Activated naive CD4-positive, alpha-beta T cell treated with anti-CD3 and anti-CD28 coated beads for 36 hours (primary cell): ENCODE measurements at places on chromosomes 7 and 10. TPM values are rescaled to one million over a fixed set of nuclear protein-coding genes. Genes with fewer than 3 reads are reported as not detected.

GRCh38 chr7:1246871-1247526 lies 14.3 kb downstream of the UNCX start:
- peaks cover 13% of the 10 kb centered on the region for H3K4me1 ChIP-seq
- H3K27ac ChIP-seq, result no peak overlapping the region
- H3K36me3 ChIP-seq, result no peaks in the 10 kb centered on the region

DNA sequence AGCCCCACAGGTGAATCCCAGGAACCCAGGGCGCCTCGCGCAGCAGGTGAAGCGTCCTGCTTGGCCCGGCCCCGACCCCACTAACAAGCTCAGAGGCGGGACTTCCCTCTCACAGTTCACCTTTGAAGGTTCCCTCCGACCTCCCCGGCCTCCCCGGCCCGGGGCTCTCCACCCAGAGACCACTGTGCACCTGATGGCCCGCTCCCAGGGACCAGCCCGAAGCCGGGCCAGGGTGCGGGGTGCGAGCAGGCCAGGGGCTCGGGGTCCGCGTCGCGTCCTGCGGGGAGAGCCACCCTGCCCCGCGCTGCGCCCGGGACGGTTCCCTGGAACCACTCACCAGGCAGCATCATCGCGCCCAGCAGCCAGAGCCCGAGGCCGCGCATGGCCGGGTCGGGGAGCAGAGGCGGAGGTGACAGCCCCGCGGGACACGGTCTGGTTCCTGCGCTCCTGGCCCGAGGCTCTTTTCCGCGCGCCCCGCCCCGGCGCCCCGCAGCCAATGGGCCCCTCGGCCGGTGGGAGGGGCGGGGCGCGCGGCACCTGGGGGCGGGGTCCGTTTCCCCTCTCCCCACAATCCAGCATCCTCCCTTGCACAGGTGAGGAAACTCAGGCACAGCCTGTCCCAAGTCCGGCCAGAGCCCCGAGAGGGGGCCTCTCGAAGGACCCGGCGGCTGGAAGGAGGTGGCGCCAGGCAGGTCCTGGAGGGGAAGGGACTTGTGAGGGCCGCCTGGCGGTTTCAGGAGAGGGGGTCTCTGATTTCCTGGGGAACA lies at the start of gene ADAM8:
Gene ADAM8, minus strand, starts transcription at position 434 of the 767 bp plus-strand sequence. Its CDS starts 51 bp downstream, at position 383.
- H3K36me3 ChIP-seq, result peaks cover 11% of the 10 kb centered on the region
- peak within 1 kb of the TSS; percentile 86 for H3K4me3 ChIP-seq
- H3K27me3 ChIP-seq, result no peaks in the 10 kb centered on the region
- H3K27ac ChIP-seq, result peak within 1 kb of the TSS; percentile 91
- peaks cover 23% of the 10 kb centered on the region for H3K4me1 ChIP-seq

GRCh38 chr10:37619336-37619735 lies 238.1 kb downstream of the ZNF248 start:
- H3K27ac ChIP-seq, result no peak overlapping the region
- no peak overlapping the region for H3K4me3 ChIP-seq
- DNase-seq, result no peak
- no peaks in the 10 kb centered on the region for H3K36me3 ChIP-seq

GRCh38 chr10:74432841-74433594 lies 282.0 kb downstream of the ADK start:
- no peak overlapping the region for H3K27ac ChIP-seq
- H3K27me3 ChIP-seq, result no peaks in the 10 kb centered on the region

DNA sequence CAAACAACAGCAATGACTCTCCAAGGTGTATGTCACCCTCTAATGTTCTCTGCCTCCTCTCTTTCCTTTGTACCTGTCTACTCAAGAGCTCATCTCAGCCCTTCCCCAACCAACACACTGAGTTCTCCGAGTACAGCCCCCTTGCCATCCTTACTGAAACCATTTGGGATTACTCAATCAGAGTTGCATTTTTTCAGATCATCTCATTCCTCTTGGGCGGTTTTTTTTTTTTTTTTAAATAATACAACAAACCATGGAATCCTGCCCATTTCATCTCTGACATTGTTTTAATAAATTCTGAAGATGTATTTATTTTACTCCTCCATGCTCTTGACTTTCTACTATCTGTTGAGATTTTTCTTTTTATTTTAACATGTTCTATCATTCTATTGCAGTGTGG lies 4.2 kb upstream of the CREB3L2 start:
- no peaks in the 10 kb centered on the region for H3K36me3 ChIP-seq
- H3K4me1 ChIP-seq, result peaks cover 6% of the 10 kb centered on the region
- no peak for DNase-seq
- no peak overlapping the region for H3K4me3 ChIP-seq
- H3K27ac ChIP-seq, result no peak overlapping the region
- no peaks in the 10 kb centered on the region for H3K27me3 ChIP-seq

GRCh38 chr10:124696446-124697392 lies 47.5 kb downstream of the FAM53B start:
- no peaks in the 10 kb centered on the region for H3K27me3 ChIP-seq
- peaks cover 15% of the 10 kb centered on the region for H3K36me3 ChIP-seq
- H3K4me1 ChIP-seq, result peaks cover 76% of the 10 kb centered on the region
- DNase-seq, result peak; percentile 37

DNA sequence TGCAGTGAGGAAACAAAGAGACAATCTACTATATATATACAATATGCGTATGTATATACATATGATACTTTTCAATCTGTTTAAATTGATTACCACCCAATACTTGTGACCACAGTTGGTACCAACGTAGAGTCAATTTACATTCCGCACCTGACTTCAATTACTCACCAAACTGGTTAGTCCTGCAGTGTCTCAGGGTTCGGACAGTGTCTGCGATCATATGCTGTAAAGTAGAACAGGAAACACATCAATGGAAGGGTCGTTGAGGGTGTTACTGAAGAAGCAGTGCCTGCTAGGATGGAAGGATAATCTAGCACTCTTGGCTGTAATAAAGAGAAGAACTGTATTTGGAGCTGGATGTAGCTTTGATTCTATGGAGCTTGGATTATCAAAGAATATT lies 179.7 kb upstream of the CDCA7L start:
- no peak for DNase-seq
- H3K36me3 ChIP-seq, result no peaks in the 10 kb centered on the region
- peaks cover 5% of the 10 kb centered on the region for H3K27me3 ChIP-seq
- no peak overlapping the region for H3K27ac ChIP-seq
- H3K4me3 ChIP-seq, result no peak overlapping the region

DNA sequence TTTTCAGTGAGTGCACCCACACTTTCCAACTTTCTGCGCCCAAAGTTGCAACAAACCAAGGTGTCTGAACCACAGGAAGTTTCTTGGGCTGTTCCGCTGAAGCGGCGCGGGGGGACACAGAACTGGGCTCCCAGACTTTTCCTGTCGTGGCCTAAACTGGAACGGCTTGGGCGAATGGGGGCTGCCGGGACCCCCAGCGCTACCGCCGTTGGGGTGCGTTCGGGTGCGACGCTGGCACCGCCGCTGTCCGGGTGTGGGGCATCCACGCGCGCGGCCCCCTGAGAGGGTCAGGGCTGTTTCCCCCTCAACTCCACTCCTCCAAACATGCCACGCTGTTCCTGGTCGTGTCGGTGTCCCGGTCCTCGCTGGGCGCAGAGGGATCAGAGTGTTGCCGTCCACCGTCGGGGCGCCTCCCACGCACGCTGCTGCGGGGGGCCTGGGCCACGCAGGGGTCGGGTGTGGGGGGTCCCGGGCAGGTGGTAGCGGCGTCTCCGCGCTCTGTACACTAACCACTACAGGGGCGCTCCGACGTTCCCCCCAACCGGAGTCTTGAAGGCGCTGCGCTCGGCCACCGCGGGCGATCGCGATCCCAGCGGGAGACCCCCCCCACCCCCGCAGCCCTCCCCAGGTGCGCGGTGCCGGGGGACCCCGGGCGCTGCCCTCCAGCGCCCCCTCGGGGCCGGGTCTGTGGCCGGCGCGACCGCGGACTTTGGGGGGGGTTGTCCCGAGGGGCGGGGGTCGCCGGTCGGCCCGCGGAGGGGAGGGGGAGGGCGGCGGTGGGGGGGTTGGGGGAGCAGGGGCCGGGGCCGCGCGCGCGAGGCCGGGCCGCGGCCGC lies 2.2 kb upstream of the CUX1 start:
- H3K4me1 ChIP-seq, result peaks cover 16% of the 10 kb centered on the region
- H3K27ac ChIP-seq, result peak overlapping the region; percentile 73
- peak overlapping the region; percentile 76 for H3K4me3 ChIP-seq
- DNase-seq, result peak; percentile 57
- H3K27me3 ChIP-seq, result no peaks in the 10 kb centered on the region
- H3K36me3 ChIP-seq, result no peaks in the 10 kb centered on the region

GRCh38 chr7:124762611-124763143 lies 2.9 kb downstream of the GPR37 start:
- H3K27ac ChIP-seq, result no peak overlapping the region

- H3K4me1 ChIP-seq, result no peaks in the 10 kb centered on the region
- peaks cover 22% of the 10 kb centered on the region for H3K36me3 ChIP-seq
- H3K4me3 ChIP-seq, result no peak overlapping the region
Observed at GRCh38 chr7:111429781-111430180, 132.5 kb downstream of the IMMP2L start.

DNA sequence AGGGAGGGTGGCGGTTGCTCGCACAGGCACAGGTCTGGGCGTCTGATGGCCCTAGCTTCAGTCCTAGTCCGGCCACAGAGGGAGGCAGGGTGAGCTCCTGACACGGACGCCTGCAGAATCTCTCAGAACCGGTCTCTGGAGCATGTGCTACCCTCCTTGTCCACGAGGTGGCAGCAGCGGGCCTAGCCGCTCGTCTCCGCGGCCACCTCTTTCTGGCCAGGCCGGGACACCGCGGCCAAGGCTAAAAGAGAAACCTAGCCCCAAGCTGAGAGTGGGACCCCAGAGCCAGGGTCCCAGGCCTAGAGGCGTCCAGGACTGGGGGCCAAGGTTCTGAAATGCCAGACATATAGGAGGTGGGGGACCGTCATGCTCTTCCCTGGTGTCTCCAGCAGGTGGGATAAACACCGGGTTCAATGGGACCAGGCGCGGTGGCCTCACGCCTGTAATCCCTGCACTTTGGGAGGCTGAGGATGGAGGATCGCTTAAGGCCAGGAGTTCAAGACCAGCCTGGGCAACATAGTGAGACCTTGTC lies 3.2 kb upstream of the LAT2 start:
- peak; percentile 84 for DNase-seq
- no peaks in the 10 kb centered on the region for H3K36me3 ChIP-seq
- peaks cover 19% of the 10 kb centered on the region for H3K4me1 ChIP-seq
- H3K4me3 ChIP-seq, result no peak overlapping the region

GRCh38 chr7:105319578-105319977 lies 69.1 kb downstream of the SRPK2 start:
- peaks cover 45% of the 10 kb centered on the region for H3K4me1 ChIP-seq
- H3K36me3 ChIP-seq, result peaks cover 10% of the 10 kb centered on the region
- DNase-seq, result no peak
- peak overlapping the region; percentile 9 for H3K4me3 ChIP-seq
- H3K27me3 ChIP-seq, result no peaks in the 10 kb centered on the region

DNA sequence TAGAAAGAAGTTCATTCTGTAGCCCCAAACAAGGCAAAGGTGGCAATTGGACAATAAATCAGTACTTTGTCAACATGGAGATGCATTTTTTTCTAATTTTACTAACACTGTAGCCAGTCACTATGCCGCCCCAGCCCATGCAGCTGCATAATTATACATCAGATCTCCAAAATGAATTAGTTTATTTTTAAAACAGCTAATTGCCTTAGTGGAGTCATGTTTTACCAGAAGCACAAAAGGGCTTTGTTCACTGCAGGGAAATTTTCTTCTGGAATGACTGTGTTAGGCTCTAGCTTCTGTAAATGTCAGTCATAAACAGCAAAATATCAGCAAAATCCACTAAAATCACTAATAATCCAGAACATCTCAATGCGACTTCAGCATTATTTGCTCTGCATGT lies 20.1 kb upstream of the HDAC9 start:
- H3K27ac ChIP-seq, result no peak overlapping the region
- no peak for DNase-seq
- no peaks in the 10 kb centered on the region for H3K36me3 ChIP-seq
- H3K27me3 ChIP-seq, result no peaks in the 10 kb centered on the region
- H3K4me3 ChIP-seq, result no peak overlapping the region
- no peaks in the 10 kb centered on the region for H3K4me1 ChIP-seq

DNA sequence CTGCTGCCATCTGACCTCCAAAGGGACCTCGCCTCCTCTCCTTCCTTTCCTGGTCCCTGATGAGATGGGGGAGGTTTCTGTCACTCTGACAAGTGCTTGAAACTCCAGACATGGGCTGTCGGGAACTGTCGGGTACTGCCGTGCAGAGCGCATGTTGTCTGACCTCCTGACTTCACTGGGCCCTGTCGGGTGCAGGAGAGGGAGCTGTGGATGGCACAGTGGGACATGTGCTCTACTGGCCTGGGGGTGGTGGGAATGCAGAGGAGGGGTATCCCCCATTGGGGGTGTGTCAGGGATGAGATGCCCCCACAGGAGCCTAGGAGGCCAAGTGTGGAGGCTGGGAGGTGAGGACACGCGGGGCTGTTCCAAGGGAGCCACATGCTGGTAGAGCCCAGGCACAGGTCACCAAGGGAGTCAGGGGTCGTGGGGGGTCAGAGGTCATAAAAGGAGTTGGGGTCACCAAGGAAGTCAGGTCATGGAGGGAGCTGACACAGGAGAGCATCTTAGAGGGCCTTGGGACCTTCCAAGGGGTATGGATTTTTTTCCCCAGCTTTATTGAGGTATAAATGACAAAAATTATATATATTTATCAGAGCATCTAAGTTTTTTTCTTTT lies 30.9 kb downstream of the TMEM120A start:
- no peaks in the 10 kb centered on the region for H3K4me1 ChIP-seq
- DNase-seq, result no peak
- H3K4me3 ChIP-seq, result no peak overlapping the region
- H3K36me3 ChIP-seq, result no peaks in the 10 kb centered on the region
- no peak overlapping the region for H3K27ac ChIP-seq

- DNase-seq, result no peak
- no peaks in the 10 kb centered on the region for H3K36me3 ChIP-seq
- H3K4me1 ChIP-seq, result no peaks in the 10 kb centered on the region
- no peak overlapping the region for H3K27ac ChIP-seq
Observed at GRCh38 chr10:130440494-130440893, 304.3 kb downstream of the GLRX3 start.

GRCh38 chr7:121172484-121172883 lies 156.3 kb upstream of the WNT16 start:
- no peak overlapping the region for H3K4me3 ChIP-seq
- no peak overlapping the region for H3K27ac ChIP-seq
- no peaks in the 10 kb centered on the region for H3K36me3 ChIP-seq
- peaks cover 17% of the 10 kb centered on the region for H3K27me3 ChIP-seq
- no peaks in the 10 kb centered on the region for H3K4me1 ChIP-seq

DNA sequence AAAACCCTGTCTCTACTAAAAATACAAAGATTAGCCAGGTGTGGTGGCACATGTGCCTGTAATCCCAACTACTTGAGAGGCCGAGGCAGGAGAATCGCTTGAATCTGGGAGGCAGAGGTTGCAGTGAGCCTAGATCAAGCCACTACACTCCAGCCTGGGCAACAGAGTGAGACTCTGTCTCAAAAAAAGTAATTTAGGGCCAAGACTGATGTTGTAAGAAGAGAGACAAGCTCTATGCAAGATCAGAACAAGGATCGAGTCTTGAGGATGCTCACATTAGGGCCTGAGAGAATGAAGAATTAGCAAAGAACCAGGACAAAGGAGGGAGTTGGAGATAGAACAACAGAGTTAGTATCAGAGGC lies 3.3 kb upstream of the KPNA7 start:
- H3K4me1 ChIP-seq, result no peaks in the 10 kb centered on the region
- H3K36me3 ChIP-seq, result no peaks in the 10 kb centered on the region
- peaks cover 3% of the 10 kb centered on the region for H3K27me3 ChIP-seq
- H3K4me3 ChIP-seq, result no peak overlapping the region

- H3K27me3 ChIP-seq, result peaks cover 3% of the 10 kb centered on the region
- H3K36me3 ChIP-seq, result no peaks in the 10 kb centered on the region
- H3K4me1 ChIP-seq, result no peaks in the 10 kb centered on the region
Observed at GRCh38 chr10:43970717-43971116, 322.0 kb upstream of the ZNF32 start.

- peaks cover 2% of the 10 kb centered on the region for H3K36me3 ChIP-seq
- no peak overlapping the region for H3K27ac ChIP-seq
- DNase-seq, result no peak
Observed at GRCh38 chr7:77619314-77619713, 76.9 kb upstream of the RSBN1L start.

The AKR1B15 gene
- total RNA-seq, result not detected

The KCNH2 gene
- total RNA-seq, result 0.19 TPM

The LAMB1 gene
- 0.14 TPM for total RNA-seq

The SFRP4 gene
- not detected for total RNA-seq

The TAS2R41 gene
- not detected for total RNA-seq
